ENCODE measurements at places on chromosomes 16 and 17.

- no peak for DNase-seq
Measured at GRCh38 chr16:84087001-84087400, 29.7 kb downstream of the MBTPS1 start.

- no peak for DNase-seq
Measured at GRCh38 chr16:64253525-64253924, 868.3 kb downstream of the CDH11 start.

DNA sequence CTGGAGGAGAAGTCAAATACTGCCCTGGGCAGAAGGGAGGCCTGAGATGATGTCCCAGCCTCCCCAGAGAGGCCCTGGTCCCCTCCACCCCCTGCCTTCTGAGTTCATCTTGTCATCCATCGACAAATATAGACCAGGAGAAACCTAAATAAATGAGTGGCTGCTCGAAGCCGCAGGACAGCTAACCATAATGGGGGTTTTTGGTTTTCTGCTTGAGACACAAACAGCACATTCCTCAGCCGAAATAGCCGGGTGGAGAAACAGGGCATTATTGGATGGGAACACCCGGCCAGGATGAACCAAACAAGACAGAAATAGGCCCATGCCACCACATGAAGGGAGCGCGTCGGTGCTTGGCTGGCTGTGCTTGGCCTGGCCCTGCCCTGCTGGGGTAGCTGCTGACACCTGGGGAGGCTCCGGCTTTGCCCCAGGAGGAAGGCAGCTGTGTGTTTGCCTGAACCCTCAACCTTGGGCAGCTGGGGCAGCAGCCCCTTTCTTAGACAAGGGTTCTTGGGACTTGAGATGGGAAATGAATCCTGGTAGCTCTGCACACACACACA, 188.1 kb downstream of the IRX5 start:
- DNase-seq = no peak

DNA sequence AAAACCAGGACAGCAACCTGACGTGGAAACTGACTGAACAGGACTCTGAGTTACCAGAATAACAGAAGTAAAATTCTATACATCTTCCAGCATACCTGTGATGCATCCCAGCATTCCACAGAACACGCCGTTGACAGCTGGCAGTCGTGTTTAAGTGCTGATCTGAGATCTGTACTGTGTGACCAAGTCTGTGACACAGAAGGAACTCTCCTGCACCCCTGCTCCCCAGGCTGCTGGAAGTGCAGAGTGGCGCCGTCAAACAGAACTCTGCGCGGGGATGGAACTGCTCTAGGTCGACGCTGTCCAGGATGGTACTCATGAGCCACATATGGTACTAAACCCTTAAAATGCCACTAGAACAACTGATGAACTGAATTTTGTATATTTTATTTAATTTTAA, 804 bp upstream of the ITGAE start:
- DNase-seq = no peak

DNA sequence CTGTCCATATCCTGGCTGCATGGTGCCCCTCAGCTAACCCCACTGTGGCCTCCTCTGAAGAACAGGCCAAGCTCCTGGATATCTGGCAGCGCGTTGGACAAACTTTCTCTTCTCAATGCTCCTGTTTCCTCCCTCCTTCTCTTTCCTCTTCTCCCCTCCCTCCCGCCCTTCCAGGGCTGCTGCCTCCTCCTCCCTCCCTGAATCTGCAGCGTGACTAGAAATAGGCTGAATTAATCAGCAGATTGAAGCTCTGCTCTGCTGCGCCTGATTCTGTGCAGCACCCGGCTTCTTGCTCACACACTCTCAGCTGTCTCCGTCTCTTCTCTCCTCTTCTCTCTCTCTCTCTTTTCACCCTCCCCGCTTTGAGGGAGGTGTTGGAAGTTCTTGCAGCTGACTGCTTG, 19.8 kb downstream of the TMEM94 start:
- no peak for DNase-seq

GRCh38 chr17:19390951-19391350, 4.0 kb upstream of the MFAP4 start:
- no peak for DNase-seq

DNA sequence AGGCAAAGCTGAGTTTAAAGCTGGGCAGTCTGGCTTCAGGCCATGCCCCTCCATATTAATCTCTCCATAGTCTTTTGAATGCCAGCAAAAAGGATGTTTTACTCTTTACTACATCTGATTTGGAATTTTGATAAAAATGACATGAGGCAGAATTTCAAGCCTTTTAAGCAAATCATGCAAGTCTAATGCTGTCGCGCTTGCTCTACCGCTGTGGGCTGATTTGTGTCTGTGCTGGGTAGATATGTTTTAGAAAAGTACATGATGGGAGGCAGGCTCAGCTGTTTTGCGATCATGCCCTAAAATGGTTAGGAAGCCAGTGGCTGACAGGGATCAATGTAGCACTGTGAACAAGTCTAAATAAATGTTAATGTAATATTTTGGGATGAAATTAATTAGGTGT, 311.9 kb downstream of the CA10 start:
- DNase-seq = no peak

GRCh38 chr17:82394278-82394677, 22.7 kb downstream of the UTS2R start:
- no peak for DNase-seq

DNA sequence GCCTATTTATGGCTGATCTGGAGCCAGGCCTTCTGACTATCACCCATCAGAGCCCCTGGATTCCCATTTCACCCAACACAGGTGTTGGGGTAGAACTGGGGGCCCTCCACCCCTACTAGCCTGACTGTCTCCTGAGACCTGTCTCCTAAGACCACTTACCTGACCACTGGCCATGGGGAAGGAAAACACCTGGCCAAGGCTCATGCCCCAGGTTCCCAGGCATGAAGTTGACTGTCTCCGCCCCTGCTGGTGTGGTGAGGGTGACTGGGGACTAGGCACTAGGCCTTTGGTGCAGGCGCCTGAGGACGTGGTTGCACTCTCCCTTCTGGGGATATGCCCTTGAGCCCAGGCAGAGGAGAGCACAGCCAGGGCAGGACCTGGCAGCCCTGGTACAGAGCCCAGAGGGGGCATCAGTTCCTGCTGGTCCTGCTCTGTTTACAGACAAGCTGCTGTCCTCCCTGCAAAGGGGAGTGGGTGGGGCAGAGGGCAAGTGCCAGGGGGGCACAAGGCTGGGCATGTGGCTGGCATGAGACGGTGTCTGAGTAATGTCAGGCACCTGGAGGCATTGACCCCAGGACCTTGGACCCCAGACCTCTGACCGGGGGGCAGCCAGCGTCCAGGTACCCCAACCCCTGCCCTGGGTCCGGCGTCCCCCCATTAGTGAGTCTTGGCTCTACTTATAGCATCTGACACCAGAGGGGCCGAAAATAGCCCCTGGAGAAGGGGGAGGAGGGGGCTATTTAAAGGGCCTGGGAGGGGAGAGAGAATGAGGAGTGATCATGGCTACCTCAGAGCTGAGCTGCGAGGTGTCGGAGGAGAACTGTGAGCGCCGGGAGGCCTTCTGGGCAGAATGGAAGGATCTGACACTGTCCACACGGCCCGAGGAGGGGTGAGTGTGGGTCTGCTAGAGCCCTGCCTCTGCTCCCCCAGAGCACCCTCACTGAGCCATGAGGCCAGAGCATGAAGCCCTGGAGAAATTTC, at the start of gene TCAP:
TCAP (plus strand) TSS at position 769 of the 981 bp plus-strand sequence; CDS start at position 780, 11 bp downstream.
- no peak for DNase-seq

- no peak for DNase-seq
Measured at GRCh38 chr16:85628265-85628556, 15.1 kb downstream of the GSE1 start.

DNA sequence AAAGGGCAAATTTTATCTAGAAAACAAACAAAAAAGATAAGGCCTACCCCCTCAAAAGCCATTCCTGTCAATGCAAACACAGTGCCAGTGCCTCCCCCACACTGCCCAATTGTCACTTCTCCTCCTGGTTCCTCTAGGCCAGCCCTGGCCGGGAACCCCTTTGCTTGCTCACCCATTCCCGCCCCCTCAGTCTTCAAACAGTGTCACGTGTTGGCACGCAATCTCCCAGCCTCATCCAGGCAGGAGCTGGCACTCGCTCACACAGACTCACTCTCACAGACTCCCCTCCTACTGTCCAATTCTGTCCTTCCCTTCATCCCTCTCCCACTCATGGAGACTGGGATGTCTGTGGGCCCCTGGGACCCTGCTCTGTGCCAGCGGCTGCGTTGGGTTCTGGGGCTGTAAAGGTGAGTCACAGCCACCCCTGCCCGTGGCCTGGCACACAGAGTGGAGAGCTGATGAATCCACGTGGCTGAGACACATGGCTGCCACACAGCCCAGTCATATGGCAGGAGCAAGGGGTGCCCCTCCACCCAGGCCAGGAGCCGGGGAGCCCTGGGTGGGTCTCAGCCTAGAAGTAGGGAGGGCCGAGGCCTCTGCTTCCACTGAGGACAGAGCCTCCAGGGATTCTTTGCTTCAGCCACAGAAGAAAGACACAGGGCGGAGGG, 54.8 kb downstream of the VAC14 start:
- DNase-seq = no peak

All from NCI-H187 (cell line).